ENCODE measurements at places on chromosomes 6 and 20.

- DNase-seq = no peak
Measured at GRCh38 chr20:38893056-38893564, 33.1 kb upstream of the FAM83D start.

GRCh38 chr6:105272786-105273185 lies 93.0 kb upstream of the POPDC3 start:
- DNase-seq = no peak

DNA sequence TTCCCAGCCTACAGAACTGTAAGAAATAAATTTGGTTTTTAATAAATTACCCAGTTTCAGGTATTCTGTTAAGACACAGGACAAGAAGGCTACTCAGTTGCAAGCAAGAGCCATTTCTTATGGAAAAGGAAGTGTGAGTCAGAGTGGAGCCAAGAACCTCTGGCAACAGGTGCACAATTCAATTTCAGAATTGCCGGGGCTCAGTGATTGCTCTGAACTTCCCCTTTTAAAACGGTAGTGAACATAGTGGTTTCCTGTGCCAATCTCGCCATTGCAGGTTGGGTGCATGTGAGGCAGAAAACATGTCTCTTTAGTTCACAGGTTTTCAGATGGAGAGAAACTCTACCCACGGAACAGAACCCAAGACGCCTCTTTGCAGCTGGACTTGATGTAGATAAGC lies 16.4 kb downstream of the PIGT start:
- DNase-seq = no peak

DNA sequence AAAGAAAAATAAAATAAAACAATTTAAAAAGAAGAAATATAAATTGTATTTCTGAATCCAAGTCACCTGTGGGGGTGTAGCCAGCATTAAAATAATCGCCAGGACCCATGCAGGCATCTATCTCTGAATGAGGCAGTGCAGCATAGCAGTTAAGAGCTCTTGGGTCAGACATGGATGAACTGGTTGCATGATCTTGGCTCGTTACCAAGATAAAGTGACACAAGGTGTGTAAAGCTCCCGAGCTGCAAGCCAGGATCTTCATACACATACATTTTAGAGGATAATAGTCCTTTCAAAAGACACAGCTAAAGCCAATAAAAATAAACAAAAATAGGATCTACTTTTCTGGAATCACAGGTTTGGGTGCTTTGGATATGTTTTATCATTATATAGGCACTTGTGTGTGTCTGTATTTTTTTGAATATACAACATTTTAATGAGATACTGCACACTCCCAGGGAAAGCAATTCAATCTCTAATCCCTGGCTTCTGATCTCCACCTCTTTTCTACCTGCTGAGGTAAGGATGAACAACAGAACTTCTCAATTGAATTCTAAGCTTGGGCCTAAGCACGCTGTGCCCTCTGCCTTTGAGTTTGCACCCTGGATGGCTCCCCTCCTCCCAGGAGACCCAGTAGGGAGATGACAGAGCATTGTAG lies 8.9 kb downstream of the TRIM10 start:
- no peak for DNase-seq

Data from stimulated activated CD8-positive, alpha-beta memory T cell treated with anti-CD3 and anti-CD28 coated beads, Interleukin-4, amount 100 ng/mL, for 4 hours (primary cell).